ENCODE measurements at places on chromosomes 2 and 18. TPM values are rescaled to one million over a fixed set of nuclear protein-coding genes. Genes with fewer than 3 reads are reported as not detected.

The WDFY1 gene
- total RNA-seq: 92.1 TPM

DNA sequence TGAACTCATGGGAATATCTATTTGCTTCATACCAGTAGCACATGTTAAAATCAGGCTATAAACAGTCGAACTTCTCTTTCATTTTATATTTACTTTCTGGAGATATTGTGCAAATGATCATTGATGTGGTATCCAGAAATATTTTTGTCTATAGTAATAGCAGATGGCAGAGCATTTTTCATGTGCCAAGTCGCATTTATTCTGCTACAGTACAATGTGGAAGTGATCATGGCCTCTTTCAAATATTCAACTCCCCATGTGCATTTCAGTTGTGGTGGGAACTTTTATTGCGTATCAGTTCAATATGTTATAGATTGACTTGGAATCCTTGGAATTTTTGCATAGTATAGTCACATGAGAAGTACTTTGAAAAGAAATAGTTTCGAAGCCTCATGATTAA is 57.4 kb downstream of the RHBDD1 start:
- DNase-seq: no peak

GRCh38 chr2:46075848-46076247 is 221.4 kb upstream of the EPAS1 start:
- no peak for DNase-seq

DNA sequence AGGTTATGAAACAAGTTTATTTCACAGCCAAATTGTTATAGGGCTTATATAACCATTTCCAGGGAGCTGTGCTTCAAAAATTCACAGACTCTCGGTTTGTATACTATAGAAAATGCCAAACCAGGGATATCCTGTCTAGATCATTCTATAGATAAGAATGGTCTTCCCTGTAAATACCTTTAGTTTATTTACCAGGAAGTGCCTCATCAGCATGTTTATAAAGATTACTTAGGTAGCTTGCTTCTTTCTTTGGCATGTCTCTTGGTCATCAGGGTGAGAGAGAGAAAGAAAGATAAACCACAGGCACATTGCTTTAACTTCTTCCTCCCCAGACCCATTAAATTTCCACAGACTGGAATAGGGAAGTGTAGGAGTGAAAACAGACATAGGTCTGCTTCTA is 439.4 kb downstream of the SPAG16 start:
- no peak for DNase-seq

DNA sequence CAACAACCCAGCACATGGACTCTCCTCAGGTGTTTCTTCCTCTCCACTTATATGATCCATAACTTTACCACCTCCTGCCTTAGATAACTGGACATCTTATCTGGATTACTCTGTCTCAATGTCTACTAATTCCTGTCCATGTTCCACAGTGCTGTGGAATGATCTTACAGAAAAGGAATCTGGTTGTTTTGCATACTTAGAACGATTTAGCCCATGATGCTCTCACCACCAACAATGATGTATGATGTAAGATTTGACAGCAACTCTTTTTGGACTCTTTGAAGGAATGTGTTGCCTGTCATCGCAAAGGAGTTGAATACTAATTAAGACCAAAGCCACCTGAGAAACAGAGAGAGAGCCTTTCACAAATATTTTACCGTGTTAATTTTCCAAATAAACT is 37.7 kb upstream of the SYT4 start:
- no peak for DNase-seq

- DNase-seq: no peak
Observed at GRCh38 chr2:30747206-30747605, 60.0 kb downstream of the CAPN13 start.

- DNase-seq: no peak
Observed at GRCh38 chr2:96500385-96501066, 4.6 kb downstream of the NEURL3 start.

DNA sequence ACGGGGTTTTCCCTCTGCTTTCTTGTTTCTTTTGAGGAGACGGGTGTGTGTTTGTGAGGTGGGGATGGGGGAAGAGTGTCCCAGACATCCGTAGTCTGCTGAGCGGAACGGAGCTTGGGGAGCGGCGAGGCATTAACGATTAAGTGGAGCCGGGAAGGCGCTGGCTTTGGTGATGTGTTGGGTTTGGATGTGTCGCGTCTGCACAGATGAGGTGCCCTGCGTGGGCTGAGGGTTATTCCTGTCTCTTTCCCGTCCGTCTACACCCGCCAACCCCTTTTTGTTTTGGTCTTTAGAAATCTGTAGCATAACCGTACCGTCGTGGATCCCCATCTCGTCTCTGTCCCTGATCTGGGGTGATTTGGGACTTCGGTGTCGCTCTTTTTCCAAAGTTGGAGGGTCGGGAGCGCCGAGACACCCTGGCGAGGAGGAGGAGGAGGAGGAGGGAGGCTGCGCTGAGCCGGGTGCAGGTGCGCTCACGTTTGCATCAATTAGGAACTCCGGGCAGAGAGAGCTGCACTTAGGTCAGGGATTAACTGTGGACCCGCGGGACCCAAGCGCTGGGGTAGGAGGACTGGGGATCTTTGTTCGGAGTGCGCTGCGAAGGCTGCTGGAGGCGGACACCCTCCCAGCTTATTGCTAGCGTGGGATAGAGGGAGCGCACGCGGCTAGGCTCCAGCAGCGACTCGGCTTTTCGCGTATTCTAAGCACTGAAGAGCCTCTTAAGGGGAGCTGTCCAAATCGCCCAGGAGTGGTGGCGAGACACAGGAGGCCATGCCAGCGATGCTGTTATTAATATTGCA is 720.3 kb downstream of the DPP10 start:
- DNase-seq: no peak

The RNASEH1 gene
- total RNA-seq: 57.2 TPM

DNA sequence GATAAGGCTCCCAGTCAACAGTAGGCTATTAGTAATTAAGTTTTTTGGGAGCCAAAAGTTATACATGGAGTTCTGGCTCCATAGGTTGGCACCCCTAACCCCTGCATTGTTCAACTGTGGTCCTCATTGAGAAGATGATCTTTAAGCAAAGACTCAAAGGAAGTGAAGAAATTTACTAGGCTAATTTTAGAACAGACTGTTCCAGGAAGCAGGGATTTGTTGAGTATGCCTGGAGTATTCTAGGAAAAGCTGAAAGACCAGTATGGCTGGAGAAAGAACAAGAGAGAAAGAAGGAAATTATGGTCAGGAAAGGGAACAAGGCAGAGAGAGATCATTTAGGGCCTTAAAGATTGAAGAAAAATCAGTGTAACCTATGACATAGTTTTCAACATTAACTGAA is 125.1 kb downstream of the PMAIP1 start:
- DNase-seq: no peak

- DNase-seq: no peak
Observed at GRCh38 chr2:238087211-238087610, 12.9 kb upstream of the ESPNL start.

DNA sequence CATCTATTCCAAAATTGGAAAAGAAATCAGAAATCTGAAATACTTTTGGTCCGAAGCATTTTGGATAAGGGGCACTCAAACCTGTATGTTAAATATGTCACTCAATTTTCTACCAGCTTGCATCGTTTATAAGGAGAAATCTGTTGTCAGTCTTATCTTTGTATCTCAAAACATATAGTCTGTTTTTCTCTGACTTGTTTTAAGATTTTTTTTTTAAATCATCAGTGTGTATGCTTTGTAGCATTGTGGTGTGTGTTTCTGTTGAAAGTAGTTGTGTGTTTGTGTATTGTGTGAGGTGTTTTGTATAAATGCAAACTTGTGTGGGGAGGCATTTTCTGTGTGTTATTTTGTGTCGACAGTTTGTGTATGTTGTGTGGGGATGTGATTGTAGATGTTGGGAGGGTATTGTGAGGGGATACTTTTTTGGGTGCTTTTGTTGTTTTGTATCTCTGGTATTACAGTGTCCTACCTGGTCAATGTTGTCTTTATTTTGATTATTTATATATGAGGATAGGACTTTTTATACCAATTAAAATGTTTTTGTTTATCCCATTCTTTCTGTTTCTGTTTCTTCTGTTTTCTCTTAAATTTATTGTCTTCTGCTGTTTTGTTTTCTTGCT is 30.9 kb downstream of the SMCHD1 start:
- DNase-seq: no peak

The TEKT4 gene
- total RNA-seq: not detected

DNA sequence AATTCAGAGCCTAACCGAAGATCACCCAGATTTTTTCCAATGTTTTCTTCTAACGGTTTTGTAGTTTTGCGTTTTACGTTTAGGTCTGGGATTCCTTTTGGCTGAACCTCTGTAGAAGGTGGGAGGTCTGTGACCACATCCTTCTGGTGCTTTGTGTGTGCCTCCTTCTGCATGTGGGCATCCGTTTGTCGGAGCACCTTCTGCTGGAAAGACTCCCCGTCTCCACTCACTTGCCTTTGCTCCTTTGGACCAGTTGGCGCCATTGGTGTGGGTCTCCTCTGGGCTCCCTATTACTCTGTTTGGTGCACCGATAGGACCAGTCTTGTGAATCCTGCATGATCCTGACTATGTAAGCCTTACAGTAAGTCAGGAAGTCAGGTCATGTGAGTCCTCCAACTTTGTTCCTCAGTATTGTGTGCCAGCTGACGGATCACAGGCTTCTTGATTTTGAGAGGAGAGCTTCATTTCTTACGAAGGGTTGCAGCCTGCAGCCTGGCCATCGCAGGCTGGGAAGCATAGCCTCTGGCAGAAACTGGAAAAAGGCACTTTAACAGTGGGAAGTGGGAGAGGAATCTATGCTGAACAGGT is 13.6 kb downstream of the AQP12A start:
- no peak for DNase-seq

The REG3A gene
- not detected for total RNA-seq

The HAAO gene
- 42.7 TPM for total RNA-seq

DNA sequence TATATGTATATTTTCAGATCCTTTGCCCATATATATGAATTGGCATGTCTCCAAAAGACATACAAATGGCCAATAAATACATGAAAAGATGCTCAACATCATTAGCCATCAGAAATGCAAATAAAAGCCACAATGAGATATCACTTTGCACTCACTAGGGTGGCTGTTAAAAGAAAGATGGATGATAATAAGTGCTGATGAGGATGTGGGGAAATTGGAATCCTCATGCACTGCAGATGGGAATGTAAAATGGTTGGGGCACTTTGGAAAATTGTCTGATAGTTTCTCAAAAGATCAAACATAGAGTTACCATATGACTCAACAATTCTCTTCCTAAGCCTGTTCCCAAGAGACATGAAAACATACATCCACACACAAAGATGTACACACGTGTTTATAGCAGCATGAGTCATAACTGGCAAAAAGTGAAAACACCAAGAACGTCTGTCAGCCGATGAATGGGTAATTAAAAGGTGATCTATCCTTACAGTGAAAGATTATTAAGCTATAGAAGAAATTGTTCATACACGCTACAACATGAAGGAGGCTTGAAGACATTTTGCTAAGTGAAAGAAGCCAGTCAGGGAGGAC is 19.7 kb downstream of the NGEF start:
- DNase-seq: no peak

DNA sequence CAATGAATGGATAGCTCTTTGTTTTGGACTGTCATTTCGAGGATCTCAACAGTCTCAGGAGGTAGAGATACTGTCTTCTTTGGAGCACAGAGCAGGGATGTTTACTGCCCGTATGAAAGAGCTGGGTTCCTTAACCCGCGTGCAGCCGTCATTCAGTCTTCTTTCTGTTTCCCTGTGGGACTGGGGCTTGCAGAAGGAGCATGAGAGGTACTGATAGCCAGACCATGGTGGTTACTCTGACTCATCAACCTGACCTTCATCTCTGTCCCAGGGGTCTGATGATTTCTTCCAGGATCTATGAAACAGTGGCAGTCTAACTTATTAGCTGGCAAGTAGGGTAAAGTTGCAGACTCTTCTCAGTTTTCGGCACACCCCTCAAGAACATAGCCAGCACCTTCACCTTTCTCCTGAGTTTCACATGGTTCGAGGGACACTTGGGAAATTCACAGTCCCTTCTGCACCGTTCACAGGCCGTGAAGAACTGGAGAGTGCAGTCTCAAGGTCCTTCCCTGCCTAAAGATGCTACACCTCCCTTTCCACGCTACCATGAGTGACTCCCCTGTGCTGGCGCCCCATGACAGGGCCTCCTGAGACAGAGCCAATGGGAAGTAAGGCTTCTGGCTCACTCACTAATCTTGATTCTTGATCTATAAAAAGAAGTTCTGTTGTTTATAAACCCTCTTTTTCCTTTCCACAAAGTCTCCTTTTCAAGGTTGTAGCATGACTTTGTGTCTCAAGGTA is 226.2 kb downstream of the MC4R start:
- DNase-seq: no peak

DNA sequence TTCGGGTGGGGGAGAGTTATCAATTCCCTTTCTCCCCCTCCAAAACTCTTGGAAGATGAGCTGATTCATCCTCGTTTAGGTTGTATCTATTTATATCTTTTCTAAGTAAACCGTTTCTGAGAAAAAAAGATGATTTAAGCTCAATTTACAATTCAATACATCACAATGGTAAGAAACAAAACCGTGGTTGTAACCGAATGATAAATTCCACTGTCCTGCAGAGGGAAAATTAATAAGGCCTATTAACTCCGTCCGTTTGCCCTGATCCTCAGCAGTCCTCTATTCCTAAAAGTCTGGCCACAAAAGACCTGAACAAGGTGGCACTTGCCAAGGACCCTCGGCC is 286.2 kb downstream of the TCF4 start:
- no peak for DNase-seq

The MTIF2 gene
- total RNA-seq: 92.1 TPM

Data from HepG2 (cell line).